Stimulated activated CD4-positive, alpha-beta T cell treated with anti-CD3 and anti-CD28 coated beads, Interleukin-4, amount 100 ng/mL, for 24 hours (primary cell): ENCODE measurements at places on chromosomes 7 and 10.

- no peak for DNase-seq
Observed at GRCh38 chr10:80530816-80531215, 6.9 kb upstream of the SH2D4B start.

DNA sequence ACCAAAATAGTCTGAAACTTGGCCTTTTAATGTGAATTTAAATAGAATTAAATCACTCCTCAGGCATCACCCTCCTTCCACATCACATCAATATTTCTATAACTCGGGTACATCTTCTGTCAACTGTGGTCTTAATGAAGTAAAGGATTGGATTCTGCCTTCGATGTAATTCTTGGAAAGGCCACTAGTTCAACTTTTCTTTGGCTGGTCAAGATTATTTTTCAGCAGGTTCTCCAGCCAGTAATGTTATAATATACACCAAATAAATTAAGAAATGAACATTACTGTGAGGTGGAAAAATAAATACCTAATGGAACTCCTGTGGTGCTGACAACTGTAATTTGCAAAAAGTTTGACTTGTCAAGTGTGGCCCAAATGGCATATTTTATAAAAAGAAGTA lies 9.7 kb upstream of the SLC16A9 start:
- DNase-seq, result no peak

DNA sequence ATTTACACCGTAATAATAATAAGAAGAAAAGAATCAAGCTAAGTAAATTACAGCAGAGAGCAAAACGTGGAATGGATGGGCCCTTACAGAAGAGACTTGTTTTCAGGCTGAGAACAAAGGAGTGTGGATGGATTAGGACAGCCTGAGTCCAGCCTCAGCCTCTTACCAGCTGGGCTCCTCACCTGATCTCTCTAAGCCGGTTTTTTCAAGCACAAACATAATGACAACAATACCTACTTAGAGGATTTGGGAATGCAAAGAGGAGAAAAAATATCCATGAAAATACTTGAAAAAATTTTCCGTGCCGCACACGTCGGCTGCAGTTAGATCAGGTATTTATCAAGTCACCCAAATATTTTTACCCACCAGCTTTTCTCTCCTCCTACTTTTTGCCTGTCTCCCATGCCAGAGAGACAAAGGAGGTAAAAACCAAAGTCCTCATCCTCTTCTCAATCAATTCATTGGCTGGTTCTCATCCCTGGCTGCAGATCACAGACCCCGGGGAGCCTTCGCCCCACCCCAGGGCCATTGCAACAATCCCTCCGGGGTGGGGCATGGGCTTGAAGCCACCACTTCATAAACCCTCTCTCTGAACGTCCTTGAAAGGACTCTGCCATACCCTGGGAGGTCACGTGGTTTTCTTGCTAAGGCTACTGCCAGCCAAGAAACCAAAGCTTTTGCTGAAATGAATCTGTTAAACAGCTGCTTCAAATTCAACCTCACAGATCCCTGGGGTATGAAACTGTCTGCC lies 29.7 kb upstream of the GTF2I start:
- no peak for DNase-seq

GRCh38 chr7:53383131-53383530 lies 347.7 kb downstream of the POM121L12 start:
- no peak for DNase-seq

GRCh38 chr7:11751315-11751714 lies 80.7 kb downstream of the THSD7A start:
- no peak for DNase-seq

DNA sequence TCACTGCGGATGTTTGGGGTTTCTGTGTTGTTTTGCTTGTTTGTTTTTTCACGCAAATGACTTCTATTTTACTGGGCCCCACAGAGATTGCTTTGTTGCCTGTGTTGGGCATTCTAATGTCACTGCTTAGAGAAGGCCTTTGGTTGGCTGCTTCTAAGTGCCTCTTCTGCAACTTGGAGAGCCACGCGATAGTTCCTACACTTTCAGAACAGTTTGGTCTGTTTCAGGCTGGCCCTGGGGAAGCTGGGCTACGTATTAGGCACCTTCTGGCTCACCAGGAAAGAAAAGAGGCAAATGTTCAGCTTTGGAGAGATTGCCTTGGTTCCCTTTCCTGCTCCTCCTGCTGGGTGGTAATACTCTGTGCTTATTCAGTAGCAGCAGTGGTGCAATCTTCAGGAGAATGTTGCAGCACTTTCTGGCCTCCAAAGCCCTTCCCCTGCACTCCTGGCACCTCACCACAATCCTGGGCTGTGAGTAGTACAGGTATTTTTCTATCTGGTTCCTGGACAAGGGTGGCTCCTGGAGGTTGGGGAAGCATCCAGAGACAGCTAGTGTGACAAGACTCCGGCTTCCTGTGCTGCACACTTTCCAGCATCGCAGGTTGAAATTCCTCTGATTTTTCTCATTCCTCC lies 1.2 kb downstream of the ANTXRL start:
- no peak for DNase-seq

DNA sequence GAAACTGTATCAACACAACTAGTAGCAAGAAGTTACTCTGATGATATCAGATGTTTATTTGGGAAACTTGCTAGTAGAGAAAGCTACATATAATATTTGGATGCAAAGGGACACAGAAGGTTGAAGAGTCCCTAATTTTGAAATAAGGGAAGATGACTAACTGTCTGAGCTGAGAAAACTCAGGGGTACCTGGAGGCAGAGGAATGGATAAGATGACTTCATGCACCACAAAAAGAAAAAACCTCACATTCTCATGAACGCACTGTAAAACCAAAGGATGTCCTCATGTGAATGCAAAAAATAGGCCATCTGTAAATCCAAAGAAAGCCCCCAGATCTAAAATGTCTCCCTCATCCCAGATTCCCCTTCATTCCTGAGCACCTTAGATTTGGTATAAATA lies 29.3 kb downstream of the PRSS2 start:
- no peak for DNase-seq

DNA sequence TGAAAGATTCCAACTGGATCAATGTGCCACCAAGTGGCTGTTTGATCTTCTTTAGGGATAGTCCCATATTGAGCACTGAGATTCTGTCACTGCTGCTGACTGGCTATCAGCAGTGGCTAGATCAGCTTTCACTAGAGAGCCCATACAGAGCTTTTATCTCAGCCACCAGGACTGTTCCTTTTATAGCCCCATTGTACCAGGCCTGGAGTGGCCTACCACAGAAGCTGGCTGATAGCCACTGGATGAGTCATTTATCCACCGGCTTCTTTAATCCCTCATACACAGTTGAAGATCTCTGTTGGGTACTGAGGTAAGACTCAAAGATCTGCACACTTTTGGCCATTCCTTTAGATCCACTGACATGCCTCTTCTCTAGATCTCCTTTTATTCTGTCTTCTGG lies 1101.1 kb downstream of the SORCS3 start:
- no peak for DNase-seq

DNA sequence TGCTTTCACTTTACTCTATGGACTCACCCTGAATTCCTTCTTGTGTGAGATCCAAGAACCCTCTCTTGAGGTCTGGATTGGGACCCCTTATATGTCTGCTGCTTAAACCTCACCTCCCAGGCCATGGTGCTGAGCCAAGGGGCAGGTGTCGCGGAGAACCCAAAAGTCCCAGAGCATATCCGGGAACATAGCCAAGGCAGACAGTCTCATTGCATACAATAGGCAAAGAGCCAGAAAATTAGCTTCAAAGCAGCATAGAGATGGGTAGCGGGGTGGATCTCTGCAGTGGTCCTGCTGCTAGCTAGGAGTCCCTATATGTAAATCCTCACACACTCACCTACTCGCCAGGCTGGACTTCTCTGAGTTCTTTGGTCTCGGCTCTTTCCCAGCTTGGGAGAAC lies 5.5 kb downstream of the CCL24 start:
- no peak for DNase-seq

DNA sequence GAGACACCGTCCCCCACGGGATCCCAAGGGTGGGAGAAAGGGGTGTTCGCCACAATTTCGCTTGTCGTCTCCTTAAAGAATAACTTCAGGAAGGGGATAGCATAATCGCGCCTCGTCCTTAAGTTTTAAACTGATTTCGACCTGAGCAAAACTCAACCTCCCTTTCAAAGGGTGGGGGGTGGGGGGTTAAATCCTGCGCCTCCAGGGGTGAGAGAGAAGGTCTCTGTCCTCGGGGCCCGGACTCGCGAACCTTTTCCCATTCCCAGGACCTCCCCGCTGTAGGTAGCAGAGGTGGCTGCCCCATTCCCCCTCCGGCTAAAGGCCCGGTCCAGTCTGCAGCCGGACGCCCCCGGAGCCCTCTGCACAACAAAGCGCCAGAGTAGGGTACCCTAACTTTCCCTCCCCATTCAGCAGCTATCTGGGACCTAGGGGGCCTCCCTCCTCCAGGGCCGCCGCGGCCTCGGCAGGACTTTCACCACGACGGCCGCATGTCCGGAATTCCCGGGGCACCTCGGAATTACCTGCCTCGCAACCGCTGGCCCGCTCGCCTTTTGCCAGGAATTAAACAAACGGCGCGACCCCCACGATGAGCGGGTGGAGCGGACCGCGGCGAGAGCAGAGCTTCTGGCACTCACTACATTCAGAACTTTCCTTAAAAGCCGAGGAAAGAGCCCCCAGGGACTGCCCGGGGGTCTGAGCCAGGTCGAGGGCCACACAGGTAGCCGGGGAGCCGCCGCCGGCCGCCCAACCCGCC lies 1.7 kb downstream of the CDK6 start:
- peak; percentile 33 for DNase-seq

- DNase-seq, result no peak
Observed at GRCh38 chr10:5776881-5777197, 36.4 kb downstream of the GDI2 start.

DNA sequence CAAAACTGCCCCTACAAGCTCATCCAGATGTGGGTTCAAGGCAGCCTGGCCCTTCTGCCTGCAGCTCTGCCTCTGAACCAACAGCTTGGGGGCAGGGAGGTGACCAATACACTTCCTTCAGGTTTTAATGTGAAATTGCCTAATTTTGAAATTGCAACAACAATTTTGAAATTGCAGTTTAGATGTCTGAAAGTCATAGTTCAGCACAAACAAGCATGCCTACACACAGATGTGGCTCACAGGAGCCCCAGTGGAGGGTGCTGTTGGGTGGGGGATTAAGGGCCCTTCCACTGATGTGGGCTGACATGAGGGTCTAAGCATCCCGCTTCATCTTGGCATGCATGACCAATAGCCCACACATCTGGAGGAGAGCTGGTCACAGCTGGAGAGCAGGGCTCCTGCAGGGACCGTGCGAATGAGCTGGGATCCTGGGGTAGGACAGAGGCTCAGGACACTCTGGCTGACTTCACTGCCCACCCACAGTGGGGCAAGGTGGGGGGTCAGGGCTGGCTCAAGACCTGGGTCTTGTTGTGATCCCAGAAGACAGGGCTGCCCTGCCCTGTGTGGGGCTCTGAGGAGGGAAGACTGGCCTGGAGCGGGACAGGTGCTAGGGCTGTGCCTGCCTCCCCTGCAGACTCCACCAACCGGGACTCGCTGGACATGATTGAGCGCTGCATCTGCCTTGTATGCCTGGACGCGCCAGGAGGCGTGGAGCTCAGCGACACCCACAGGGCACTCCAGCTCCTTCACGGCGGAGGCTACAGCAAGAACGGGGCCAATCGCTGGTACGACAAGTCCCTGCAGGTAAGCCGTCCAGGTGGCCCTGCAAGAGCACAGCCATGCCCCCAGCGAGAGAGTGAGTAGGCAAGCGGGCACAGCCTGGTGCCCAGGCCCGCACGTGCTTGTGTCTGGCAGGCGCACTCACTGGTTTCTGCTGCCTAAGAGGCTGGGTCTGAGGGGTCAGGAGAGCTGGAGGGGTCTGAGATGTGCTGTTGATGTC lies 32.3 kb downstream of the CHAT start:
- DNase-seq, result no peak

DNA sequence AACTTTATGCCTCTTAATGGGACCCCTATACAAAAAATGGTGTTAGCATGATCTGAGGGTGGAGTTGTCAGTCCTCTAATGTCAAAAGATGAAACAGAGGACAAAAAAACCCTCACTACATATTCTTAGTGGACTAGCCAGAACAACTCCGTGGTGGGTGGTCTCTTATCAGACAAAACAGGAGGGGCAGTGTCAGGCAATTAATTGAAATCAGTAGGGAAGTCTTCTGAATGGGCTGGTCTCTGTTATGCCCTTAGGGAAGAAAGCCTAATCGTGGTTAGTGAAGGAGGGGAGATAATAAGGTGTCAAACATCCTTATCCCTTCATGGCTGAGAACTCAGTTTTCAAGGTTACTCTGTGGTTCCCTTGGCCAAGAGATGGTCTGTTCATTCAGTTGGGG lies 909.4 kb downstream of the GRID1 start:
- no peak for DNase-seq

DNA sequence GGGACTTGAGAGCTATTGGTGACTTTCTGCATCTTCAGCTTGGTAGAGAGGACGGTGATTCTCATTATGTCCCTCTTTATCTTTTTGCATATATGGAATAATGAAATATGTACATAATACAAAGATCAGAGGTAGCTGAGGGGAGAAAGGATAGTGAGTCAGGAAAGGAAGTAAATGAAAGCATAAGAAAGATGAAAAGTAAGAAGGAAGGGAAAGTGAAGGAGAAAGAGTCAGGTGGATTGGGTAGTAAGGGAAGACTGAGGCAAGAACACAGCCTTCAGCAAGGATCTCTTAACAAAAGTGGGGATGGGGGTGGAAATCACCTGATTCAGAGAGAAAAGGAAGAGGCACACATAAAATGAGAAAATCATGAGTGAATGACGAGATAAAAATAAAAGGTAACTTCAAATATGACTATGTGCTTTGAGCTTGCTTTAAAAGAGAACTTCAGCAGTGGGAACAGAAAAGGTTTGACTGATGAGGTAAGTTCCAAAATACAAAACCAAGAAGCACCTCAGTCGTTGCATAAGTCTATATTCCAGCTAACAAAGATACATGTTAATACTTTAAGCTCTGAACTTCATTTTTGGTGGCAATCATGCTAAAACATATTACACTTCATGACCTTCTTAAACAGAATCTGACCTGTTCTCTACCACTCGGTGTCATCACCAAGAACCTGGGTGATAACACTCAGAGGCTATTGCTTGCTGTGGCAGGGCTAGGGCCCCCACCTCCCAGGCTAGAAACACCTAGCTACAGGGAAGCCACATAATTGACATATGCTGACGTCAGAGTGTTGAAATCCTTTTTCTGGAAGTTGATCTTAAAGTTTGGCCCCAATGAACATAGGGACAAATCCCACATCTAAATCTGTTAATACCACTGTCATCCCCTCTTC lies 32.9 kb downstream of the NRCAM start:
- no peak for DNase-seq
